ENCODE measurements at places on chromosomes 3 and 15. TPM values are rescaled to one million over a fixed set of nuclear protein-coding genes. Genes with fewer than 3 reads are reported as not detected.

DNA sequence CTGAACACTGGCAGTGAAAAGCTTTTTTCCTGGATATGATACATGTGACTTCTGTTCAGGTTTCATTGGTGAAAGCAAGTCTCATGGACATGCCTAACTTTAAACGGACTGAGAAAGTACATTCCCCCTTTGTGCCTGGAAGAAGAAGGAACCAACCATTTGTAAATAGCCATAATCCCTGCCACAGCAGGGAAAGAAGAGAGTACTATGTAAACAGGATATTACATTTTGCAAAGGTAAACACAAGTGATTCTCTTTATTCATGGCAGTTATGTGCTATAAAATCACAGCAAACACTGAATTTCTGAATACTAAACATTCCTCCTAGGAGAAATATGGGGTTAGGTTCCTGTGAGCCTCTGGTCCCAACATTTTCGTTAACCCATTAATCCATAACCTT, 46.8 kb downstream of the PRICKLE2 start:
- H3K27me3 ChIP-seq, result no peaks in the 10 kb centered on the region
- H3K4me1 ChIP-seq, result no peaks in the 10 kb centered on the region
- no peaks in the 10 kb centered on the region for H3K36me3 ChIP-seq
- DNase-seq, result no peak
- H3K4me3 ChIP-seq, result no peak overlapping the region

GRCh38 chr3:112043621-112044201, 9.2 kb downstream of the TMPRSS7 start:
- DNase-seq, result peak; percentile 50
- H3K27me3 ChIP-seq, result no peaks in the 10 kb centered on the region
- H3K4me1 ChIP-seq, result peaks cover 2% of the 10 kb centered on the region
- H3K36me3 ChIP-seq, result no peaks in the 10 kb centered on the region
- H3K27ac ChIP-seq, result no peak overlapping the region
- H3K4me3 ChIP-seq, result no peak overlapping the region

DNA sequence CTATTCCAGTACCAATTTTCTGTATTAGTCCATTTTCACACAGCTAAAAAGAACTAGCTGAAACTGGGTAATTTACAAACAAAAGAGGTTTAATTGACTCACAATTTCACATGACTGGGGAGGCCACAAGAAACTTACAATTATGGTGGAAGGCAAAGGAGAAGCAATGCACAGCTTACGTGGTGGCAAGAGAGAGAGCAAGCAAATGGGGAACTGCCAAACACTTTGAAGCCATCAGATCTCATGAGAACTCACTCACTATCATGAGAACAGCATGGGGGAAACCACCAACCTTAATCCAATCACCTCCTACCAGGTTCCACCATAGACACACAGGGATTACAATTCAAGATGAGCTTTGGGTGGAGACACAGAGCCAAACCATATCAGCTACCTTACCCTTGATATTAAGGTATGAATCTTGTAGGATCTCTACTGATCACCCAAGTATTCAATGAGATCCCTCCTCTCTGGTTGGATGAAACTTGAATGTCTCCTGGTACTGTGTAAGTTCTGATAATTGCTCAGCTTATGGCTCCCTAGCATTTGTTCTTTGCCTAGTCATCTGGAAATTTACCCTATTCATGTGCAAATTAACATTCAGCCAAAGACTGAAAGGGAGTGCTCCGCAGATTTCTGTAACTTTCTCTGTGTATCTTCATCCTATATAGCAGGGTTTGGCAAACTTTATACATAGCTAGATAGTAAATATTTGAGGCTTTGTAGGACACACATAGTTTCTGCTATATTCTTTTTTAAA, 38.9 kb downstream of the MYL3 start:
- no peak overlapping the region for H3K27ac ChIP-seq
- no peak for DNase-seq
- H3K27me3 ChIP-seq, result no peaks in the 10 kb centered on the region
- no peaks in the 10 kb centered on the region for H3K4me1 ChIP-seq
- H3K36me3 ChIP-seq, result no peaks in the 10 kb centered on the region

GRCh38 chr3:176523114-176523513, 674.2 kb downstream of the TBL1XR1 start:
- H3K27ac ChIP-seq, result no peak overlapping the region
- H3K4me3 ChIP-seq, result no peak overlapping the region
- no peaks in the 10 kb centered on the region for H3K36me3 ChIP-seq

The SIDT1 gene
- polyA plus RNA-seq, result 4.0 TPM

The TNFAIP8L3 gene
- not detected for polyA plus RNA-seq

The HOMER2 gene
- 2.0 TPM for polyA plus RNA-seq

GRCh38 chr15:35963326-35963725, 417.4 kb upstream of the DPH6 start:
- no peak overlapping the region for H3K27ac ChIP-seq
- DNase-seq, result no peak
- H3K4me3 ChIP-seq, result no peak overlapping the region
- no peaks in the 10 kb centered on the region for H3K36me3 ChIP-seq
- no peaks in the 10 kb centered on the region for H3K4me1 ChIP-seq

- H3K27me3 ChIP-seq, result no peaks in the 10 kb centered on the region
- no peak overlapping the region for H3K4me3 ChIP-seq
- peaks cover 20% of the 10 kb centered on the region for H3K4me1 ChIP-seq
- no peak for DNase-seq
- no peak overlapping the region for H3K27ac ChIP-seq
Observed at GRCh38 chr15:99426431-99427105, 139.2 kb upstream of the MEF2A start.

The C2CD4B gene
- not detected for polyA plus RNA-seq

The DNASE1L3 gene
- polyA plus RNA-seq, result not detected

Data from CD14-positive monocyte (primary cell).